ENCODE measurements at places on chromosomes 4 and X. TPM values are rescaled to one million over a fixed set of nuclear protein-coding genes. Genes with fewer than 3 reads are reported as not detected.

GRCh38 chr4:94995684-94996394 is 238.1 kb downstream of the BMPR1B start:
- no peak overlapping the region for H3K4me3 ChIP-seq
- no peak overlapping the region for H3K27ac ChIP-seq
- no peaks in the 10 kb centered on the region for H3K27me3 ChIP-seq
- H3K36me3 ChIP-seq: no peaks in the 10 kb centered on the region

DNA sequence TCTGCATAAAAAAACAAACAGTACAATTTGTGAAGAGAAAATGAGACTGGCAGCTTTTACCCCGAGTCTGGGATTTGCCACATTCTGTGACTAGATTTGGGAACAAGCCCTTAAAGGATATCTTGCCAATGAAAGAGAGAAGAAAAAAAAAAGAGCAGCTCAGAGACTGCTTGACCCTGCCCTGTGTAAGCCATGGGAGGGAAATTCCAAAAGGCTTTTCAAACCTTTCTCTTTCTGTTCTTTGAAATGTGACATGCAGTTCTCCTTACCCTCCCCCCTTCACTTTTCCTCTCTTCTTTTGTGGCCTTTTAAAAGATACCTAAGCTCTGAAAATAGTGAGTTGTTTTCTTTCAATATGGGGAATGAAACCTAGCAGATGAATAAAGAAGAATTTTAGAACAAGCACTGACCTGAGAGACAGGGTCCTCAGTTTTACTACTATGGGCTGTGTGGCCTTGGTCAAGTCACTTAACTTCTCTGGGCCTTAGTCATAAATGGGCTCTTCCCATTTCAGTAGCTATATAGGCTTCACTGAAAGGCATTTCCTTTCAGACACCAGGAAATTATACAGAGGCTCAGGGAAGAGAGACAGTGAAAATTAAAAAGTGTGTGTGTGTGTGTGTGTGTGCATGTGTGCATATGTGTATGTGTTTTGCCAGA is 5.1 kb downstream of the CCDC160 start:
- no peaks in the 10 kb centered on the region for H3K27me3 ChIP-seq
- no peak for DNase-seq
- no peak overlapping the region for H3K4me3 ChIP-seq
- no peak overlapping the region for H3K27ac ChIP-seq
- no peaks in the 10 kb centered on the region for H3K4me1 ChIP-seq
- H3K36me3 ChIP-seq: no peaks in the 10 kb centered on the region

- DNase-seq: no peak
- no peak overlapping the region for H3K4me3 ChIP-seq
- peaks cover 4% of the 10 kb centered on the region for H3K4me1 ChIP-seq
- no peak overlapping the region for H3K27ac ChIP-seq
- H3K27me3 ChIP-seq: no peaks in the 10 kb centered on the region
Measured at GRCh38 chr4:3374011-3374645, 67.6 kb upstream of the HGFAC start.

GRCh38 chrX:100350704-100351489 is 59.2 kb downstream of the PCDH19 start:
- H3K36me3 ChIP-seq: no peaks in the 10 kb centered on the region
- no peak overlapping the region for H3K4me3 ChIP-seq
- no peaks in the 10 kb centered on the region for H3K27me3 ChIP-seq
- H3K4me1 ChIP-seq: no peaks in the 10 kb centered on the region
- DNase-seq: no peak

GRCh38 chrX:148771440-148771839 is 271.0 kb downstream of the AFF2 start:
- H3K4me1 ChIP-seq: no peaks in the 10 kb centered on the region
- no peaks in the 10 kb centered on the region for H3K27me3 ChIP-seq
- H3K36me3 ChIP-seq: no peaks in the 10 kb centered on the region
- DNase-seq: no peak
- H3K27ac ChIP-seq: no peak overlapping the region
- H3K4me3 ChIP-seq: no peak overlapping the region

The DGAT2L6 gene
- total RNA-seq: not detected

The ASMTL gene
- total RNA-seq: 31.0 TPM

The EREG gene
- total RNA-seq: not detected

The POF1B gene
- 0.31 TPM for total RNA-seq
